ENCODE measurements at places on chromosomes 6 and 20.

- ATAC-seq = no peak
Observed at GRCh38 chr6:67493682-67494081, 1141.4 kb upstream of the ADGRB3 start.

- no peak for ATAC-seq
Observed at GRCh38 chr20:41446456-41446855, 79.8 kb upstream of the EMILIN3 start.

GRCh38 chr20:36091561-36092397 is 62.8 kb upstream of the EPB41L1 start:
- no peak for ATAC-seq

- no peak for ATAC-seq
Observed at GRCh38 chr6:147285087-147285855, 81.1 kb downstream of the STXBP5 start.

GRCh38 chr20:49567421-49568277 is at the start of gene PTGIS:
Gene PTGIS, minus strand, starts transcription at chr20:49568137. Its CDS starts 21 bp downstream, at chr20:49568116.
- peak; percentile 7 for ATAC-seq

DNA sequence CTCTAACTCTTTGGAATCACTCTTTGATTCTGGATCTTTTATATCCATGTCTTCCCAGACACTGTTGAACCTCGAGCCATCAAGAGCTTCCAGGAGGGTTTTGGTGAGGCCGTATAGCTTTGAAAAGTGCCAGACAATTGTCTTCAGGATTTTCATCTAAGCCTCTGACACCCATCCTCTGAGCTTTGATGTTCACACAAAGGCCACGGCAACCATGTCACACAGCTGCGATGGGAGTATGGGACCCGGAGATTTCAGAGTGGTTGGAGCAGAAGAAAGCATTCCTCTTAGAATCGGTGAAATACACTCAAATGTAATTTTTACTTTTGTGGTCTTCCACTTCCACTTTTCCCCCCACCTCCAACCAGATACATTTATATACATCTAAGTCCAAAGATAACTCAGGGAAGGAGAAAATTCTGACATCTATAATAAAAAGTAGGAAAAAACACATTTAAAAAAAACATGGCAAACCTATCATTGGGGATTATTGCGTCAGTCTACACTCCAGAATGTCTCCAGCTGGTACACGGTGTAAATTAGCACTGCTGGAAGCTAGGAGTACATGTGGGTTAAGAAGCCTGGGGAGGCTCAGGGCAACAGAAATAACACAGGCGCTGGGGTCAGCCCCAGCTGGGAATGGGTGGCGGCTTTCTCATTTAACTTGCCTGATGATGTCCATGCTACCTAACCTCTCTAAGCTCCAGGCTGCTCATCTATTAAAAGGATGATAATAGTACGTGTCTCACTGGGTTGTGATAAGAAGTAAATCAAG is 92.7 kb downstream of the LY86 start:
- no peak for ATAC-seq

DNA sequence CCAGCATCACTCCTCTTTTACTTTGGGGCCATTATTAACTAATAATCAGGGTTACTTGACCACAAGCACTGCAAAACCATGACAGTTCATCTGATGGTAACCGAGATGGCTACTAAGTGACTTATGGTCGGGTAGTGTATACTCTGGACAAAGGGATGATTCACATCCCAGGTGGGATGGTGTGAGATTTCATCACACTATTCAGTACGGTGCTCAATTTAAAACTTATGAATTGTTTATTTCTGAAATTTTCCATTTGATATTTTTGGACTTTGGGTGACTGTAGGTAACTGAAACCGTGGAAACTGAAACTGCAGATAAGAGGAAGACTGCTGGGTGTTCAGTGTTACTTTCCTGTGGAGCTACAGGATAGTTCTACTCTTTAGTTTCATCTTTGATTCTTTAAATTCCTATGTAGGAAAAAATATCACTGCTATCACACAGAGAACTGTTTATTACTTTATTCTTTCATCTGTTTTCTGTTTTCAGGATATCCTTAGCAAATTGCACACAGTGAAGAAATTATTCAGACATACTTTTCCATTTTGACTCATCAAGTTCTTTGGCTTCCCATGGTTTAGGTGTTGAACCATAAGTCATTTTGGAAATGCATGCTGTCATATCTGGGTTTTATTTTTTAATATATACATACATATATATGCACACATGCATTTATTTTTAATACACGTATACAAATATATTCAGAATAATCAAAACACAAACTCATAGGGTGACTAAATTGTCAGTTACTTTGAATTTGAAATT is 59.1 kb upstream of the C20orf144 start:
- ATAC-seq = peak; percentile 73

- no peak for ATAC-seq
Observed at GRCh38 chr6:11129908-11130565, 18.5 kb upstream of the ERVFRD-1 start.

- ATAC-seq = no peak
Observed at GRCh38 chr6:137883400-137884148, 16.5 kb downstream of the TNFAIP3 start.

DNA sequence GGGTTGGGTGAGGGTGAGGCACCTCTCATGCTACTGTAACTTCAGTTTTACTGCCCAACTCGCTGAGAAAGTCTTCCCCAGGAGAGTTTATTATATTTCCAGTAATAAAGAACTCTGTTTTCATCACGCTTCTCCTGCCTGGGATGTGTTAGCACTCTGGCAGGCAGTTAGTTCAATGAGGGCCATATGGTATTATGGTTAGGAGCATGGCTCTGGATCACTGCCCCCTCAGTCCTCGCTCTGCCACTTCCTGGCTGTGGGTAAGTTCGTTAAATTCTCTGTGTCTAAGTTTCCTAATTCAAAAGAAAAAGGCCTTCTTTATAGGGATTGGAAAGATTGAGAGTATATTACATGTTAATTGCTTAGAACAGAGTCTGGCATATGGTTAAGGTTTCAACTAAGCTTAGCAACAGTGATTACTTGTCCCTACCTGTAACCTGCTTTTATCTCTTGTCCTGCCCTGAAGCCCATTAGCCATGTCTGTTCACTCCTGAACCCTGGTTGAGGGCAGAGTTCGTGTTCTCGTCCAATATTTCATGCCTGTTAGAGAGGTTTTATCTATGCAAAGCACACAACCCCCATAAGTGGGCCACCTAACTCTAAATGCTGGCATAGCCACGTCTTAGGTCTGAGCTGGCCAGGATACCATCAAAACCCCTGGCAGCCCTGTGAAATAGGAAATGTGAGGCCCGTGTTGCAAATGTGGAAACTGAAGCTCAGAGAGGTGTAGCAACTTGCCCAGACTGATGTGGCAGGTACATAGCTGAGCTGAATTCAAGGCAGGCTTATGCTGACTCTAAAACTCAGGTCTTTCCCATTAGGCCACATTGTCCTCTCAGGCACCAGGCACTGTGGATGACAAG is 342.5 kb upstream of the JARID2 start:
- ATAC-seq = no peak

GRCh38 chr6:3422435-3423070 is 34.3 kb downstream of the SLC22A23 start:
- no peak for ATAC-seq

DNA sequence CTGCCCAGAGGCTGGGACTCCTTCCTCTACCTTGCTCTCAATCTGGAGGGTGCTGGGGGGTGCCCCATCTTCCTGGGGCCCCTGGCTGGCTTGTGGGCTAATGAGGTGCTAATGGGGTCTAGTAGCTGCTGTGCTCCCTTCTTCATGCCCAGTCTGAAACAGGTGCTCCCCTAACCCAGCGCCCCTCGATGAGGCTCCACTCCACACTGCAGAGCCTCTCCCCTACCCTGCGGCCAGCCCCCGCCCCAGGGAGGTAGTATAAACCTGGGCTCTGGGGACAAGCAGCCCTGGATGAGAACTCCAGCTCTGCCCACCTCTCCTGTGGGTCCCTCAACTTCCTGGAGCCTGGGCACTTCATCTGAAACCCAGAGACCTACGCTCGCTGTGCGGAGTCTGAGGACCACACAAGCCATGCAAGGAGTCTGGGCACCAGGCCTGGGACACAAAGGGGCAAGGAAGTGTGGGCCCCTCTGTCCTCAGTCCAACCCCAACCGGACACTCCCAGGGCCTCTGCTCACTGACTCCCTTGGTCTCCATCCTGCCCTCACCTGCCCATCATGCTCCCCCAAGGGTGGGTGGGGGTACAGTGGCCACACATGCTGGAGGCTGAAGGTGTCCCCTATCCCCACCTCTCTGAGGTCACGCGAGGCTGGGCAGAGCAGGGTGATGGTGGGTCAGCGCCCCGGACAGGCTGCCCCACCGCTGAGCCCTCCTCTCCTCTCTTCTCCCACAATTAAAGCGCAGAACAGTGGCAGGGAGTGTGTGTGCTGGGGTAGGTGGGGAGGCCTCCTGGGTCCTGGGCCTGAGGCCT is 6.1 kb downstream of the RPL10A start:
- ATAC-seq = peak; percentile 18

Measured in stimulated activated memory B cell treated with anti-CD40 and anti-IgM and Interleukin-4, amounts not matched to agents 10 μg/mL and 1 μg/mL and 100 μg/mL, for 72 hours (primary cell).